Left ventricle myocardium superior (tissue), 1 donor: ENCODE measurements at places on chromosomes 11 and 22. TPM values are rescaled to one million over a fixed set of nuclear protein-coding genes. Genes with fewer than 3 reads are reported as not detected.

AGBL2 gene
- total RNA-seq, result 0.25 TPM

DSCAML1 gene
- total RNA-seq, result 1.2 TPM

NUCB2 gene
- total RNA-seq, result 116 TPM

KIRREL3 gene
- 0.35 TPM for total RNA-seq

TSPAN18 gene
- 94.6 TPM for total RNA-seq

CARD18 gene
- total RNA-seq, result 0.72 TPM

GDPD5 gene
- 8.4 TPM for total RNA-seq

GRCh38 chr11:128900468-128900867 is 9.3 kb downstream of the KCNJ5 start:
- peak; percentile 48 for DNase-seq

- DNase-seq, result no peak
These were observed 36.3 kb downstream of the CD82 start for GRCh38 chr11:44601471-44602370.

DNA sequence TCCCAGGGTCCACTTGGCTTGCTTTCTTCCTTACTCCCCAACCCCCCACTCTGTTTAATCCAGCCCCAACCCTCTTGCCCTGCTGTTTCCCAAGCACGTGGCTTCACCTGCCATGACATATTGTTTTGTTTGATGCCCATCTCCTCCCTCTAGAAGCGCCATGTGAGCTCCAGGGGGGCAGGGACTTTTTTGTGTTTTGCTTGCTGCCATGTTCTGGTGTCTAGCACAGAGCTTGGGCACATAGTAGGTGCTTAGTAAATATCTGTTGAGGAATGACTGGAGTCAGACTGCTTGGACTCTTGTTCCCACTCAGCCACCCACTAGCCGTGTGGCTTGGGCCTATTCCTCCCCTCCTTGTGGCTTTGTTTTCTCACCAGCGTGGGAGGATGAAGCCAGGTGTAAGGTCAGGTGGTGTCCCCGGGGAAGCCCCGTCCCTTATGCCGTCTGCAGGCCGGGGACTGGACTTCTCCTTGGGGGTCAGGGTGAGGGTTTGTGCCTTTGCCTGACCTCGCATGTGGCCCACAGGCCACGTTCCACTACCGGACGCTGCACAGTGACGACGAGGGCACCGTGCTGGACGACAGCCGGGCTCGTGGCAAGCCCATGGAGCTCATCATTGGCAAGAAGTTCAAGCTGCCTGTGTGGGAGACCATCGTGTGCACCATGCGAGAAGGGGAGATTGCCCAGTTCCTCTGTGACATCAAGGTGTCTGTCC is 3.8 kb downstream of the AIP start:
- peak; percentile 17 for DNase-seq

DNA sequence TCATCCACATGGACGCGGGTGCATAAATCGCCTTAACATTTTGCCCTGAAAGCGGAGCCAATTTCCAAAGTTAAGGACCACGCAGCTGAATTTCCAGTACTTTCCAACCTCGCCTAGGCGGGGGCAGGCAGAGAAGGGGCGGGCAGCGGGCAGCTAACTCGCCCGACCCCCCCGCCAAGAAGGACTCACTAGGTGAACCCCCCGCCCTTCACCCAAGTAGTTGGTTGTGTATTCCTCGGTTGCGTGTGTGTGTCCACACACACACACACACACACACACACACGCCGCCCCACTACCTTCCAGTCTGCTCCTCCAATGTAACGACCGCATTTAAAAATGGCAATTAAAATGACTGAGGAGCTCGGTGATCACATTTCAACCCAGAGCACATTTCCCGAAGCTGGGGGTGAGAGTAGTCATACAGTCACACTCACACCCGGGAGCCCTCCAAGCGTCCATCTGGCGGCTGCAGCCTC is 1.4 kb downstream of the TENM4 start:
- peak; percentile 28 for DNase-seq

- no peak for DNase-seq
These were observed 17.8 kb downstream of the SGSM3 start for GRCh38 chr22:40388231-40388630.

DNA sequence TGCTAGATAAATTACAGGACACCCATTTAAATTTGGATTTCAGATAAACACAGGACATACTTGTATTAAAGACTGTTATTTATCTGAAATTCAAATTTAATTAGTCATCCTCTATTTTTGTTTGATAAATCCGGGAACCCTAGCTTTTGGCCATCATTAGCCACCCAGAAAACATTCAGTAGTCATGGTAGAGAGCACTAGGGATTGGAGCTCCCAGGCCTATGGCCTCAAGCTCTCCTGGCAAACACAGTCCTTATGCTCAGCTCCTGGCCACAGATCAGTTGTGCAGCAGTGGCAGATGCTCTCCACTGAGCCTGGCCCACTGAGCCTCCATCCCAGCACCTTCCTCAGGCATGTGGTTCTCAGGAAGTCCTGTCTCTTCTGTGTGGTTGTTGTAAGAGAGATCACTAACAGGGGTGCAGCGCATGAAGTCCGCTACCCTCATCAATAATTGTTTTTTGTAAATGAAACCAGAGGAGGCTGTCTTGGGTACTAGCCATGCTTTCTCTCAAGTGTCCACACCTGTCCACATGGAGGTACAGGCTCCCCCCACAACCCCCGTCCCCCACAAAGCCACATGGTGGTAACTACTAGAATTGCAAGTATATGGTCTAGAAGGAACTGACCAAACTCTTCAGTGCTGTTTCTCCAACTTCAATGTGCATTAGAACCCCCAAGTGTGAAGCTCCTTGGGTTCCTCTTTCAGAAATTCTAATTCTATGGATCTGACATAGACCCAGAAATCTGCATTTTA is 1.1 kb upstream of the IRAG1 start:
- no peak for DNase-seq

GRCh38 chr22:44025171-44026065 is 1.3 kb downstream of the PARVB start:
- peak; percentile 66 for DNase-seq

DNA sequence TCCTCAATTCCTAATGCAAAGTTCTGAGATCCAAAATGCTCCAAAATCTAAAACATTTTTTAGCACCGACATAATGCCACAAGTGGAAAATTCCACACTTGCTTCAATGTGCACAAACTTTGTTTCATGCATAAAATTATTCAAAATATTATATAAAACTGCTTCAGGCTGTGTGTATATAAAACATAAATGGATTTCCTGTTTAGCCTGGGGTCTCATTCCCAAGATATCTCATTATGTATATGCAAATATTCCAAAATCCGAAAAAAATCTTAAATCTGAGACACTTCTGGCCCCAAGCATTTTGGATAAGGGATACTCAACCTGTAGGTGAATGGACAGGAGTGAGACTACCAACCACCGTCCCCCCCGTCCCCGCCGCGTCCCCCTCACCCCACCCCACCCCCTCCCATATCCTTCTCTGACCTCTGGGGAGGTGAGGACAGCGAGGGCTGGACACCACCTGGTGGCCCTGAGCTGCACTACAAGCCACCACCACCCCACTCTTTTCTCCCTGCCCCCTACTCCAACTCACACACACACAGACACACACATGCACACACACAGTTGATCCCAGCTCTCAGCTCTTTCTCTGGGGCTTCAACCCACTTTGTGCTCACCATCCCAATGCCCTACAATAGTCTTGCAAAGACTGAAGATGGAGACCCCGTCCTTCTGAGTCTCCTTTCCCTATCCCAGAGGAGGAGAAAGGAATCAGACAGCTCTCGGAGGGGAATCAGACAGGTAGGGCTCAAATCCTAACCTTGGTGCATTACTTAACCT is 101.0 kb downstream of the PDE2A start:
- DNase-seq, result peak; percentile 53

- no peak for DNase-seq
These were observed 1.2 kb upstream of the CCDC117 start for GRCh38 chr22:28771195-28771791.

- DNase-seq, result no peak
These were observed 37.5 kb downstream of the UVRAG start for GRCh38 chr11:75852406-75853017.

- DNase-seq, result no peak
These were observed 539 bp downstream of the USH1C start for GRCh38 chr11:17543574-17544180.

- peak; percentile 13 for DNase-seq
These were observed 282.5 kb downstream of the TBC1D22A start for GRCh38 chr22:47044722-47045535.

GRCh38 chr11:30991376-30991775 is 378.2 kb downstream of the DCDC1 start:
- no peak for DNase-seq

- DNase-seq, result peak; percentile 32
These were observed 7.8 kb downstream of the PIM3 start for GRCh38 chr22:49968313-49968830.

- DNase-seq, result no peak
These were observed 9.4 kb upstream of the SYT12 start for GRCh38 chr11:67013511-67014045.

DNA sequence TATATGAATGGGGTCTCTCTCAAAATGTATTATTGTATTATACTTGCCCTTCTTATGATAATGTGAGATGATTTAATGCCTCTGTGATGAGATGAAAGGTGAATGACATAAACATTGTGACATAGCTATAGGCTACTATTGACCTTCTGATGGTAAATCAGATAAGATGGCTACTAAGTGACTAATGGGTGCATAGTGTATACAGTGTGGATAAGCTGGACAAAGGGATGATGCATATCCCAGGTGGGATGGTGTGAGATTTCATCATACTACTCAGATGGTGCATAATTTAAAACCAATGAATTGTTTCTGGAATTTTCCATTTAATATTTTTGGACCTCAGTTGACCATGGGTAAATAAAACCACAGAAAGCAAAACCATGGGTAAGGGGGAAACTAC is 243.5 kb downstream of the SBF2 start:
- no peak for DNase-seq
